Neural crest cell (in vitro differentiated cells): ENCODE measurements at places on chromosomes 12 and 14. TPM values are rescaled to one million over a fixed set of nuclear protein-coding genes. Genes with fewer than 3 reads are reported as not detected.

GRCh38 chr12:46609674-46610073 is 216.1 kb downstream of the SLC38A4 start:
- DNase-seq: no peak

KRT79 gene
- total RNA-seq: not detected in 2 replicates

DNA sequence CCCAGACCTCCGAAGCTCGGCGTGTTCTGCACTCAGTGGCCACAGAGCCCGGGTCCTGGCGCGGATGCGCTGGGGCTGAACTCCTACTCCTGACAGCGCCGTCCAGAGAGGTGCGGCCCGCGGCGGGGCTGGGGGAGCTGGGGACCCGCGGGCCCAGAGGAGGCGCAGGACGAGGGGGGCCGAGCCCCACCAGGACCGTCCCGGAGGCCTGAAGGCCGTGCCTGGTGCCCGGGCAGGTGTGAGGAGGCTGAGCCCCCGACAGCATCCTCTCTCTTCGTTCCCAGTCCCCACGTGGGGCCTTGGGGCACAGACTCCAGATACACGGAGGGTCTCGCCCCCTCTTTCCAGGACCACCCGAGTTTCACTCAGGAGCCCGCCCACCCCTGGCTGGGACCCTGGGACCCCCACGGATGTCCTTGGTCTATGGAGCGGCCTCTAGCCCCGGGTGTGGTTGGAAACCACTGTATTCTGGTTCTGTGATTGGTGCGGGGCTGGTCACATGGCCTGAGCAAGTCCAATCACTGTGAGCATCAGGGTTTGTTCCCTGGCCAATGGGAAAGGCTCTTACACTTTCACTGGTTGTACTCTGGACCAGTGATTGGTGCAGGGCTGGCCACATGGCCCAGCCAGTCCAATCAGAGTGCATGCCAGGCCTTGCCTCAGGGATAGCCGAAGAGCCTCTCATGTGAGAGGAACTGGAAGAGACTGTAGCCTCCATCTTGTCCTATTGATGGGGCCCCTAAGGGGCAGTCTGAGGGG is 217.6 kb upstream of the SFSWAP start:
- DNase-seq: no peak

DNA sequence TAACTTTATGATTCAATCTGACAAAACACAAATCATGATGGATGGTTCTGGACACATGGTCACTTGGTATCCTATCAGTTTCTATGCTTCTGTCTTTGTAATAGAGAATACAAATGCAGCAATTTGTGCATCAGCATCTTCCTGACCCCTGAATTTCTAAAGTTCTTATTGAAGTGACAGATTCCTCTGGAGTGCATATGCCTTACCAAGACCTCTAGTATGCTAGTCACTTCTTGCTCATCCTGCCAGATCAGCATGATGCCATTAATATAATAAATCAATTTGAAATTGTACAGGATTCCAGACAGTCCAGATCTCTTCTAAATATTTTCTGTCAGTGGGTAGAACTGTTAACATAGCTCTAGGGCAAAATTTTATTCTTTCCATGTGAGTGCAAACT is 40.6 kb upstream of the GLIPR1 start:
- DNase-seq: no peak

- peak; percentile 33 for DNase-seq
These were observed 242.0 kb upstream of the MDGA2 start for GRCh38 chr14:47917344-47917954.

- peak; percentile 21 for DNase-seq
These were observed 1.5 kb downstream of the CAPRIN2 start for GRCh38 chr12:30753233-30753632.

GRCh38 chr14:101029668-101030290 is 126.3 kb upstream of the RTL1 start:
- DNase-seq: no peak

DNA sequence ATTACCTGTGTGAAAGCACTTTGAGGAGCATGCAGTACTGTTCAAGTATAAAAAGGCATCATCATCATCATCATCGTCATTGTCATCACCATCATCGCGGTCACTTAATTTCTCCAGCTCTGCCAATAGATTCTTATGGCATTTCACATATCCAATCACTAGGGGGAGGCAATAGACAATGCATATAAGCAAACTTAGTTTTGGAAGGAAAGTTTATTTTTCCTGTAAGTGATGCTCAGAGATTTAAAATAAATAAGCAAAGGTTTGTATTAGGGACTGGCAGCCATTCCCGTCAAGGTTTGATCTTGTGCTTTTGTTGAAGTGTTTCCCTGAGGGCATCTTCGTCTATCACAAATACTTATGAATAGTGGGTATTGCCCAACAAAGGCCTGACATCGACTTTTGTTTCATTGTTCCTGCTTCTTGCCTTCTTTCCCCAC is 127.4 kb downstream of the KTN1 start:
- no peak for DNase-seq

DNA sequence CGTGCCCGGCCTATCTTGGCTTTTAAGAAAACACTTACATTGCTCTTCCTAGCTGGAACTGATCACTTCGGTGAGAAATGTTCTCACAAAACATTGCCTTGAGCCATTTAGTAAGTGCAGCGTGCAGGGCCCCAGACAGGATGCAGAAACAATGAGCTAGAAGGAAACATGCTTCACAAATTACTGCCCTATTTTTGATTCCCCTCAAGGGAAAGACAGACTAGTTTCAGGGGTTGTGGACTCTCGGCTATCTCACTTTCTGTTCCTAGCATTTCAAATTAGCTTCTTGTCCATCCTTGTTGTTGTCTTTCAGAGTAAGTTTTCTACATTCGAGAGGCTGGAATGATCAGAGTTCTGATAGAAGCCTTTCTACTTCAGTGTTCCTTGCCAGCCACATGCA is 21.6 kb downstream of the TGFB3 start:
- no peak for DNase-seq

DNA sequence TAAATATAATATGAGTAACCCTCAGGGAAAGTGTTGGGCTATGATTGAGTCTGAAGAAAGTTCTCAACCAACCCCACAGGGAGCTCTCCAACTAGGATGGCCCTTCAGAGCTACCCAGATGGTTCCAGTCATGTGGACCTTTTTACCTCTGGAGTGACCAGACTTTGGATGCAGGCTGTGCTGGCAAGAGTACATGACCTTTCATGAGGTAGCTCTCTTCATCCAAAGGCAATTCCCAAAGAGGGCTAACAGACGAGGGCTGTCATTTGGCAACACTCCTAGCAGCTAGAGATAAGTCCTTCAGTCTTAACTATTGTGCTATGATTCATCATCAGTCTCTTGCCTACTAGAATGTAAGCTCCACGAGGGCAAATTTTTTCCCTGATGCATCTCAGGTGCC is 75.4 kb downstream of the DUSP6 start:
- no peak for DNase-seq

DNA sequence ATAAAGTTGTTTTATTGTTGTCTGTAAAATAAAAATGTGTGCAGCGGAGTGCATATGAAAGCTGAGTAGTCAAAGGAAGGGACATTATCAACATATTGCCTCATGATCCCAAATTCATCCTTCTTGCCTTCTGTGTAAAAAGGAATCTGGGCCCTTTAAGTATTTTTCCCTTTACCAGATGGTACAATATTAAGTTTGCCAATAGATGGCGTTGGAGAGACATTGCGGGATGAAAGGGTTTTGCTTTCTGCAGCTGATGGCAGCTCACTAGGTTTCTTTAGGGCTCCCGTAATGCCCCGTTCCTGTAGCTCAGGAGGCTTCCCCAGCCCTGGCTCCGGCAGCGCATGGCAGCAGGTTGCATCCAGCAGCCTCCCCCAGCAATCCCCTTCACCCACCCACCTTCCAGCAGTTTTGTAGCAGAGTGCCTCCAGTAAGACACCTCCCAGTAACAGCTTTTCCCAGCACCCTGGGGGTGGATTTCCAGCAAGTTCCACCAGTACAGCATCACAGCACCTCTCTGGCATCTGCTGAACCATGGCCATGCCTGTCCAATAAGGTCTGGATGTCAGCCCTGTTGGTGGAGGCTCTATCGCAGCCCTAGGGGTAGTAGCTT is 354.4 kb downstream of the MED13L start:
- no peak for DNase-seq

GRCh38 chr12:21888276-21888863 is 52.9 kb downstream of the ABCC9 start:
- DNase-seq: no peak

- no peak for DNase-seq
These were observed 2.4 kb downstream of the AREL1 start for GRCh38 chr14:74710480-74710879.

- DNase-seq: no peak
These were observed 699.4 kb upstream of the TMEM132C start for GRCh38 chr12:127567531-127567930.

DNA sequence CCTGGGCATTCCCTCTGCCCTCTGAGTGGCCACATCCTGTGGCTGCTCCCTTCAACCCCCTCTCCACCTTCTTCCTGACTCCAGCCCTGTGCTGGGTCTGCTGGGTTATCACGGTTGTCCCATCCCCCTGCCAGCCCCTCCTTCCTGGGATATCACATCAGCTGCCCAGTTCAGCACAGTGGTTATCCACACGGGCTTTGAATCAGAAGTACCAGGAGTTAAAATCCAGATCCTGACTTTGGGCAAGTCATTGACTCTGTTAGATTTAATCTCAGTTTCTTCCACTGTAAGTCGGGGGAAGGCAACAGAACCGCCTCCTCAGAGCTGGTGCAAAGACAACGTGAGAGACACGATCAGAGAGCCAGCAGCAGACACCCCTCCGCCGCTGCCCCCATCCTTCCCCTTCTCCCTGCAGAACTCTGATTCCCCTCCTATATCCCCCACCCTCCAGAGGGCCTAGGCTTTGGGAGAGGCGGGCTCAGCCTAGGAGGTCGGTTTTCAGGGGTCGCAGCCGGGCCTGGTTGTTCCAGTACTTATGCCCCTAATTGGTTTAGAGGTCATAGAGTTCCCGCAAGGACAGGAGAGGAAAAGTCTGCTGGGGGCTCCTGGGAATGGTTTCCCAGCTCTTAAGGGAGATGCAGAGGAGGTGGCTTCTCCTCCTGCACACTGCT is 42.5 kb downstream of the PRIMA1 start:
- no peak for DNase-seq

DNA sequence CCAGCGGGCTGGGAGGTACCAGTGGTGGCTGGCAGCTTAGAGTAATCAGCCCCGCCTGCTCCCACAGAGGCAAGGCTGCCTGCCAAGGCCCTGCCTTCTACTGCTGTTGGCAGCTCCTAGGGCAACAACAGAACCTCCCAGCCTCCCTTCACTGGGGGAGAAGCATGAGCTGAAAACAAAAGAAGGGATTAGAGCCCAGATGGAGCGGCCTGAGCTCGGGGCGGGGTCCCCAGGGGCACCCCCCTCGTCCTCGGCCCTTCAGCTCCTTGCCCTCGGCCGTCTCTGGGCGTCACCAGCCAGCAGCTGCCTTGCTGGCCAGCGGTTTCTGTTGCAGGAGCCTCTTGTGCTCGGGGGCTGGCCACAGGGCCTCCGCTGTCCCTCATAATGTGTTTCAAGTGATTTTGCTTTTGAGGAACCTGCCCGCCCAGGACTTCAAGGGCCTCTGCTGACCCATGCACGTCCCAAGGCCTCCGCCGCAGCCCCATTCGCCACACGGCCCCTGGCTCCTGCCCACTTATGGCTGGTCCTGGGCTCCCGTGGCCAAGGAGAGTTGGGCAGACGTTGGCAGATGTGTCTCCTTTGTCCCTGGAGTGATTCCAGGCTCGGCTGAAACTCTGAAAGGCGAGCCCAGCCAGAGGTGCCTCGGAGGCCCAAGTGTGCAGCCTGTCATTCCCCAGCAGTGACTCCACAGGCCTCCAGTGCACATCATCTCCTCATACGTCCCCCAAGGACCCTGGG is 49.7 kb downstream of the PSMA6 start:
- DNase-seq: no peak

DNA sequence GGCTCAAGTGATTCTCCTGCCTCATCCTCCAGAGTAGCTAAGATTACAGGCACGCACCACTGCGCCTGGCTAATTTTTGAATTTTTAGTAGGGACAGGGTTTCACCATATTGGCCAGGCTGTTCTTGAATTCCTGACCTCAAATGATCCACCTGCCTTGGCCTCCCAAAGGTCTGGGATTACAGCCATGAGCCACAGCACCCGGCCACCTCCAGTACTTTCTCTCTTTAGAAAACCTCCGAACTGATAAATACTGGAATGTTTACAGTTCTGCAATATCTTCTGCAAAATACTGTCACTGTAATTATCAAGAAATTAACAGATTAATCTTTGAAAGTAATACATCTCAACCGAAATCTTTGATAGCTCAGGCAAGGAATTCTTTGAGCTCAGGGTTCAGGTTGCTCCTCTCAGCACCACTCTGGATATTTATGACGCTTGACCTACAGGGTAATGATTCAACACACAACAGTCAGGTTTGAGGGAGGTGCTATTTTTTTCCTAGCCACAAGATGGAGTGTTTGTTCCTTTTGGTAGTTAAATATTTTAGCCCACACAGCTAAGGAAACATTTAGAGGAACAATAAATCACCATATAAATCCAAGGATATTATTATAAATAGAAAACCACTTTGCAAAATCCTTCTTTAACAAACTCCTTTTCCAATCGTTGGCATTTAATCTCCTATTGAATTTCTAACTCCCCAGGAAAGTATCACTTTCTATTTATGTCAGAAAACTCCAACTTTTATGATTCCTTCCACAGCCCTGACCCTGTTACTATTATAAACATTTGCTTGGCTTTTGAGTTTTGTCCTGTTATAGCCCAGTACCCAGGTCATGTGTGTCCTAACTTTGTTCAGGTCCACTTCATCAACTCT is 48.6 kb upstream of the GTF2A1 start:
- peak; percentile 22 for DNase-seq

- no peak for DNase-seq
These were observed 346.2 kb downstream of the C12orf75 start for GRCh38 chr12:105676694-105677093.

DNA sequence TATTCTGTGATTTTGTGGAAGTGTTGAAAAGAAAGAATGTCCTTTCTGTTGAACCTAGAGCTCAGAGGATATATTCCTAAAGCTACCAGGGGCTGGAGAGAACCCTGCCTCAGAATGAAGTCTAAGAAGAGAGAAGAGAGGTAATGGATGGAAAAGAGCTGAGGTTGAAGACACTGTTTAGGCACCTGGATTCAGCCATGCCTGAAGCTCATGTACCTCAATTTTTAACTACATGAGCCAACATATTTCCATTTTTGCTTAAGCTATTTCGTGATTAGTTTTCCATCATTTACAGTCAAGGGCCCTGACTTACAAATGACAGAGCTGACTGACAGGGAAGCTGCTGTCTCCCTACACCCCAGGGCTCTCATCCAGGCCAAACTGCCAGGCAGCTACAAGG is 10.7 kb downstream of the CAMKK2 start:
- no peak for DNase-seq

GRCh38 chr12:26162905-26163304 is 32.5 kb upstream of the SSPN start:
- no peak for DNase-seq

KRT71 gene
- total RNA-seq: not detected in 2 replicates

RDH16 gene
- total RNA-seq: 0.34 and 0.44 TPM in 2 replicates
